Urinary bladder (tissue), 4 donors: ENCODE measurements at places on chromosomes 1 and 21. TPM values are rescaled to one million over a fixed set of nuclear protein-coding genes. Genes with fewer than 3 reads are reported as not detected.

Gene ELF3
- 123 TPM for total RNA-seq

DNA sequence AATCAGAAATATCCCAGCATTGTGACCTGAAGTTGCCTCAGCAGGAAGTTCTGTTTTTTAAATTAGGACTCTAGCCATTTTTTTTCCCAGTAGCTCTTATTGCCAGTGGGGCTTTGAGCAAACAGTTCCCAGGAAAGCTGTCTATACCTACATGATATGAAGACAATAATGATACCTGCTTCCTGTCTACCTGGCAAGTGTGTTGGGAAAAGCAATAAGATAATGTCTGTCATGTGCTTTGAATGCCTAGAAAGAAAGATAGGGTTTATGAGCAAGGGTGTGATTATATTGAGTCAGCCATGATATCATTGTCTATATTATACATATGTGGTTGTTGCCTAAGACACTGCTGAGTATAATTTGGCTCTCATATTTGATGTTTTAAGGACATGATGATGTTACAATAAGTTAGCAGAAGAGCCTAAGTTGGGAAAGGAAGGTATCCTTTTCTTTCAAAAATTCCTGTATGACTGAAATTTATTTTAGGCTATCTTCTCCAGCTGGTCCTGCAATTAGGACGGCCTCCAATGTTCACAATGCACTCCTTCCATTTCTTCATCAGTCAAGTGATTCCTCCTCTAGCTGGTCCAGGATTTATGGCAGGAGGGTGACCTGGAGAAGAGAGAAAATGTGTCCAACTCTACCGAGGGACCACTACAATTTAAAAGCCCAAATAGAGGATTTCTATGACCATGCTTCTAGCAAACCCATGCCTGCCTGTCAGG lies 99.6 kb upstream of the CDC42BPA start:
- DNase-seq = no peak

Gene KCNN3
- 16.6 TPM for total RNA-seq

Gene GJA5
- 16.3 TPM for total RNA-seq

GRCh38 chr1:190098756-190099155 lies 378.9 kb downstream of the BRINP3 start:
- no peak for DNase-seq

Gene ZYG11A
- 0.85 TPM for total RNA-seq

- DNase-seq = no peak
Measured at GRCh38 chr1:32892368-32893197, 6.3 kb downstream of the HPCA start.

Gene USH2A
- 0.16 TPM for total RNA-seq

Gene TRIM67
- 0.42 TPM for total RNA-seq

Gene WNT3A
- not detected for total RNA-seq

Gene FCRL6
- total RNA-seq = not detected

DNA sequence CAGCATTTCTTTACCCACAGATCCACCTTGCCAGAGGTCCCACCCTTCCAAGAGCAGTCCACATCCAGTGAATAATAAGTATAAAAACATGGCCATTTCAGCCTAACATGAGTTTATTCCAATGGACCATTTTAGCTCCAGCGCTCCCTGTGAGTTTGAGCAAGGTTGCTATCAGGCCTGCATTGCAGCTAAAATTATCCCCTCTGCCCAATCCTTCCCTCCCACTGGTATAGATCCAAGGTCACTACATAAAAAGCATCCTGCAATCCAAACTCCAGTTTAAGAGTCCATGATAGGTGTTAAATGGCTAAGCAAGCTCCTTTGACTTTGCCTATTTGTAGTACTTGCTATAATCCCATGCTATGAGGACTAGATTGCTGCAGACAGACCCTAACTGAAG lies 35.6 kb downstream of the SLC5A9 start:
- no peak for DNase-seq

Gene FNBP1L
- 71.4 TPM for total RNA-seq

- DNase-seq = no peak
Measured at GRCh38 chr1:28803662-28804061, 8.3 kb upstream of the OPRD1 start.

- DNase-seq = no peak
Measured at GRCh38 chr1:214537219-214537618, 14.2 kb downstream of the PTPN14 start.

Gene LAMTOR2
- 28.9 TPM for total RNA-seq

GRCh38 chr1:169059421-169059820 lies 47.1 kb upstream of the ATP1B1 start:
- DNase-seq = no peak

Gene SV2A
- 5.5 TPM for total RNA-seq

- DNase-seq = no peak
Measured at GRCh38 chr1:51306950-51307349, 23.4 kb downstream of the TTC39A start.

- peak; percentile 23 for DNase-seq
Measured at GRCh38 chr1:174913225-174913903, 86.4 kb upstream of the CACYBP start.

DNA sequence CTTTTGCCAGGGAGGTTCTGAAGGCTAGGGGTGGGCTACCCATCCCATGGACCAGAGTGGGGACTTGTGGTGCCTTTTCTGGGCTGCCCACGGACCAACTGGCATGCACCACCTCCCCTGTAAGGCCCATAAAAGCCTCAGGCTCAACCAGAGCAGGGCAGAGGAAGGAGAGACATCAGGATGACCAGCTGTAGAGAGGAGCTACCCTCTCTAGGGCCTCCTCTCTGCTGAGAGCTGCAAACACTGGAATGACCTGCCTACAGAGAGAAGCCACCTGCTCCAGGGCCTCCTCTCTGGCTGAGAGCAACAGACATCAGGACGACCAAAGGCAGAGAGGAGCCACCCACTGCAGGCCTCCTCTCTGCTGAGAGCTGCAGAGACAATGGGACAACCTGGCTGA lies 140.9 kb downstream of the EIF4G3 start:
- no peak for DNase-seq

Gene SYCP1
- not detected for total RNA-seq

Gene TMEM81
- total RNA-seq = 0.74 TPM
